NCI-H748 treated with DMSO at 0.1 percent for 48 hours (cell line): ENCODE measurements at places on chromosomes 3 and 15.
A peak's percentile ranks its signal among the peaks of the same experiment; 100 is the strongest.

DNA sequence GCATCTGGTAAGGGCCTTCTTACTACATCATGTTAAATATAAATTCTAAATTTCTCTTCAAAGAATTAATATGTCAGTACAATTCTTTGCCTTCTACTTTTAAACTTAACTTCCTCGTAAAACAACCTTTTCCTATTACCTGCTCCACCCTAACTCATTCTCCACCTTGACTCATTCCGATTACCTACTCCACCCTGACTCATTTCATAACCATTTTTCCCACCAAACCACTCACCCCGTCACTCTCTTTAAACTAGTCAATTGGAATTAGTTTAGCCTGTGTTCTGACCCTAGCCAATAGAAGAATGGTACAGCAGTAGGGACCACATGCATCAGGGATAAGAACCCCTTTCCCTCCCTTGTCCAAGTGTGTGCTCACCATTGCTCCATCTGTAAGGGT is 65.6 kb downstream of the PLSCR2 start:
- DNase-seq = no peak

DNA sequence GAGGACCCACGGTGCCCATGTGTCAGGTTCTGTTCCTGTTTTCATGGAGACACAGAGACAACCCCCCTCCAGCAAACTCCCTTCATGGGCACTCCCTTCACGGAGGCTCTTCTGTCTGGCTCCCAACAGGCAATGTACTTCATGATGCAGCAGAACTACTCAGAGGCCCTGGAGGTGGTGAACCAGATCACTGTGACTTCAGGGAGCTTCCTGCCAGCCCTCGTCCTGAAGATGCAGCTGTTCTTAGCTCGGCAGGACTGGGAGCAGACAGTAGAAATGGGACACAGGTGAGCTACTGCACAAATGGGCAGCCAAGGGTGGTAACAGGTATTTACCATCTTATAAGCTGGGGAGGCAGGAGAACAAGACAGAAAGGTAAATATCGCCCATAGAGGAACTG is 7.0 kb downstream of the TTC21A start:
- DNase-seq = no peak

GRCh38 chr15:101191242-101191641 is 60.6 kb downstream of the CHSY1 start:
- DNase-seq = no peak

DNA sequence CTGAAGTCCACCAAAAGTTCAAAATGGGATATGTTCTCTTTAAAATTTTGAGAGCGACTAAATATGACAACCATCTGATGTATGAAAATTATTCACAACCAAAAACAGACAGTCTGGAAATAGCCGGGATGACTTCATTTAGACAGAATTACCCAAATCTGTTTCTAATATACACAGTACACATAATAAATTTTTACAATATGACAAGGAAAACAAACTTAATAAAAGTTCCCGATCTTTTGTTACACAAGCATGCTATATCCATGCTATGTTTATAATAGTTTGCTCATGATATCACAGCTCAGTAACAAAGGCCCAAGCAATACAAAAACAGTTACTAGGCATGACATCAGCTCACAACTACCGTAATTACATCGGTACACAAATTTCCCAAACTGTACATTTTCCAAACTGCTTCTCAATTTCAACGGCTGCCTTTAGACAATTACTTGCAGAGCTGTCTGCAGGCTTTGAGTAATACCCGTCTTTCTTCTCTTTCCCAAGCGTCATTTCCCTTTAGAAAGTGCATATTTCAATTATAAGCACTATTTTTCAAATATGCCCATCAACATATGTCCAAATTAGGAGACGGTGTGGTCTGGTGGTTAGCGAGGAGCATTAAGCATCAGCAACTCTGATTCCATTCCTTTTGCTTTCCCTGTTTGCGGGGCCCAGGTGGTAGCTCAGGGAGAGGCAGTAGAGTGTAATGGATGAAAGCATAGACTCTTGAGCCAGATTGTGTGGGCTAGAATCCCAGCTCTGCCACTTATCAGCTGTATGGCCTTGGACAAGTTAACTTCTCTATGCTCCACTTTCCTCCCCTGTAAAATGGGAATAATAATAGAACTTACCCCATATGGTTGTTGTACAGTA is 481.2 kb downstream of the FOXP1 start:
- peak; percentile 75 for DNase-seq
